ENCODE measurements at places on chromosomes 4 and X.

- no peak for DNase-seq
Measured at GRCh38 chrX:146186540-146186939, 368.9 kb downstream of the SLITRK2 start.

GRCh38 chrX:152878976-152879755, 18.7 kb upstream of the ZNF185 start:
- DNase-seq = no peak

DNA sequence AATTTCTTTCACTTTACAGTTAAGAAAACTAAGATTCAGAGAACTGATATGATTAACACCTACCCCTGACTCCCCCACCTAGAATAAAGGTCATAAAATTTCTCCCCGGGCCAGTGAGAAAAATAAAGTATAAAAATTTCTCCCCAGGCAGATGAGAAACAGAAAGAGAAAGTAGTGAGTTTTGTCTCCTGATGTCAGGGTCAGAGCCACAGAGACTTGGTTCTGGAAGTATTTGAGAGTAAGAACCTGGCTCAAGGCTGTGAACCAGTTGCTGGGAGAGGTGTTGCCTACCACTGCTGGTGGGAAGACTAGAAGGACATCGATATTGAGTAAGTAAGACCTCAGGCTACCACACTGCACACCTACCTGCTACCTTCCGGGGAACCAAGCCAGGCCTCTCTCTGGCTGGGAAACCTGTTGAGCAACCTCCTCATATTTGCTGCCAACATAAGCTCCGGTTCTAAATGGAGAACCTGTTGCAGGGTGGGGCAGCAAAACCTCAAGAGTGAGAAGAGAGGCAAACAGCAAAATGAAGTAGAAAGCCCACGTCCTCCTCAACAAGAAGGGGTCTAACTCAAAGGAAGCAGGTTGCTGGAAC, 104.2 kb upstream of the PUDP start:
- no peak for DNase-seq

DNA sequence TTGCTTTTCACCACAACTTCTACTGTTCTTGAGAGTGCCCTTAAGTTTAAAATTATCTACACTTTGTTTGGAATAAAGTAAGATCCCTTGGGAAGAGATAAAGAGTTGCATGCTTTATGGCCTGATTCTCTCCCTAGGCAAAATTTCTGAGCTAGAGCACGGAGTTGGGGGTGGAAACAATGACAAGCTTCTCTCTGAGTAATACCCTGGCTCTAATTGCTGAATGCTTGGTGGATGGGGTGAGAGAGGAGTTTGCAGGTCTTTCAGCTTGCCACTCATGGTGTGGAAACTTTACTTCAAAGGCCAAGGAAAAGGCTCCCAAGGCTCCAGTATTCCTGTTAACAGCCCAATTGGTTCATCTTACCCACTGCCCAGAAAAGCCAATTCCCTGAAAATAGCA, 26.1 kb upstream of the PRDM8 start:
- DNase-seq = no peak

- no peak for DNase-seq
Measured at GRCh38 chrX:14941301-14941700, 68.1 kb downstream of the MOSPD2 start.

DNA sequence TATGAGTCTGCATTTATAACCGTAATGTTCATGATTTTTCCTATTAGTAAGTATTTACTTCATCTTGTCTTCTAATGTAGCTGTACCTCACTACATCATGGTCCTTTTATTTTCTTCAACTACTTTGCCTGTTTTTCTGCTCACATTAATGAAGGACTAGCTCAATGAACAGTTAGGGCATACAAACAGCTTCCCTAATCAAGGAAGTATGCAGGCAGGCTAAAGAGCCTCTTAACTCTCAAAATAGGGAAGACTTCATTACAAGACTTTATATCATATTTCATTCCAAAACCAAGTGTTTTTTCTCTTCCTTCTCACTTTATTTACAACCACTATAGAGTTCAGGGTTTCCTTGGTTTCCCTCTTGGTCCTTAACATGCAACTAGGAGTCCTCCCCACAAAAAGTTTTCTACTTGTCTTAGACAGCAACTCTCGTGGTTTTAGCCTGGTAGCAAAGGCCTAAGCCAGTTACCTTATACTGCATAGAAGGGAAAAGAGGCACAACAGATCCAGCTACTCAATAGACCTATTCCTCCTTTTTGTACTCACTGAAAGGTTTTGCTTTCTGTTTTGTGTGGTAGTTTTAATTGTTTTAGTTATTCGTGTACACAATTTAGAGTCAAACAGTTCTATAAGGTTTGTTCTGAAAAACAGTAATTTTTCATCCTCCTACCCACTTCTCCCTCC, 40.8 kb downstream of the SMIM14 start:
- no peak for DNase-seq

- no peak for DNase-seq
Measured at GRCh38 chr4:15913631-15913970, 24.9 kb downstream of the FGFBP1 start.

- no peak for DNase-seq
Measured at GRCh38 chr4:183252959-183253358, 67.1 kb downstream of the CLDN22 start.

- no peak for DNase-seq
Measured at GRCh38 chr4:83392562-83392961, 57.9 kb upstream of the HPSE start.

DNA sequence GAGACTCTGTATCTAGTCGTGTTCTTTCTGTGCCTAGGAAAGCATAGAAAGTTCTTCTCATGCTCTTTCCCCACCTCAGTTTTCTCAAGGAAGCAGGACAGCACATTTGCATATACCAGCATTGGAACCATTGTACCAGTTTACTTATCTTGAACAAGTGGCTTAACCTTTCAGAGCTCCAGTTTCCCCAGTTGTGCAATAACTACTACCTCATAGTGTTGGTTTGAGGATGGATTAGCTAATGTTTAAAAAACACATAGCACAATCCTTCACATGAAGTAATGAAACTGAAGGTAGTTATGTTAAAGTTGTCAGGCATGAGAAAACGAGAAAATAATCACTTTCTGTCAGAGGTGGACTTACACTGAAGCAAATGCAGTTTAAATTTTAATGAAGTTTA, 92.2 kb upstream of the H2AZ1 start:
- no peak for DNase-seq

GRCh38 chrX:139448996-139449395, 81.5 kb upstream of the F9 start:
- no peak for DNase-seq

DNA sequence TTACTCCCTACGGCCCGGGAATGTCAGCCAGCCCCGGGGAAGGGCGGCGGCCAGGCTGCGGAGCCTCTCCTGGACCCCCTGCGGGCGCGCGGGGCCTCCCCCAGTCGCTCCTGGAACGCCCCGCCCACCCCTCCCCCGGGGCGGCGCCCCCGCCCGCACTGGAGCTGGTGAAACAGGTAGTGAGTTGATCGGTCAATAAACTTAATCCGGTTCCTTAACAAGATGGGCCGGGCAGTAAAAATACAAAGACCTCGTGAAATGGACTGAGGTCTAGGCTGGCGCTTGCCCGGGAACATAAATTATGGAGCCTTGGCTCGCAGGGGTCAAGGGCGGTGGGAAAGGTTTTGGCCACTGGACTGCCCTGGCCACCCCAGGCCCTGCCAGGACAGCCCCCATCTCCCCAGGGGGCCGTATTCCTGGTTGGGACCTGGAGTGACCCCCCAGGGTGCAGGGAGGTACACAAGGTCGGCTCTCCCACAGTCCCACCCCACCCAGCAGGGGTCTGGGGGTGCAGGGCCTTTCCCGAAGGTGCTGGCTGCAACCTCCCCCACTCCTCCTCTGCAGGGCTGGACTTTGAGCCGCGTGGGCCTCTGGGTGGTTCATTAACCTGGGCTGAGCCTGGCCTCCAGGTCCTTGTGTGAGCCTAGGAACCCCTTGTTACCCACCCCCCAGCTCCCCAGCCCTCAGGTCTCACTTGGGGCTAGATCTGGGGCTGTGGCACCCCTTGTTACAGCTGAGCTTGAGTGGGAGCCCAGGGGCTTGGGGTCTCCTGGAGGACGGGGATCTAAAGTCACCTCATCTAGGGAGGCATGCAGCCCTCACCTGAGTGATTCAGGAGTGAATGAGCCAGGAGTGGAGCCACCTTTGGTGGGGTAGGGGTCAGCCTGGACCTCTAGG, 2.5 kb downstream of the FGFR3 start:
- DNase-seq = no peak

DNA sequence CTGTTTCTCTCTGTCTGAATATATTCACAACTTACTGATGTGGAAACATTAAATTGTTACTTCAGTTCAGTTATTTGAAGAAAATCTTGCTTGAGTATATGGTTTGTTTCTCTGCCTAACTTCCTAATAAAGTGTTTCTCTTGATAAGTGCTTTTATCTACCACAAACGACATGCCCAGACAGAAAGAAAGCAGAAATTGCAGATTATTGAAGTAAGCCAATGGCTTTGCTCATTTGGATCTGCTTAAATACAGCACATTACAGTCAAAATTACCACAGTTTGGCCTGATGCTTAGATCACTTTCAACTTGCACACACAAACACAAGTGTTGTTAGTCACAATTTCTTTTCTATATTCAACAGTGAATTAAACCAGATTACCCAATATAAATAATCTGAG, 68.0 kb downstream of the ATOH1 start:
- no peak for DNase-seq

DNA sequence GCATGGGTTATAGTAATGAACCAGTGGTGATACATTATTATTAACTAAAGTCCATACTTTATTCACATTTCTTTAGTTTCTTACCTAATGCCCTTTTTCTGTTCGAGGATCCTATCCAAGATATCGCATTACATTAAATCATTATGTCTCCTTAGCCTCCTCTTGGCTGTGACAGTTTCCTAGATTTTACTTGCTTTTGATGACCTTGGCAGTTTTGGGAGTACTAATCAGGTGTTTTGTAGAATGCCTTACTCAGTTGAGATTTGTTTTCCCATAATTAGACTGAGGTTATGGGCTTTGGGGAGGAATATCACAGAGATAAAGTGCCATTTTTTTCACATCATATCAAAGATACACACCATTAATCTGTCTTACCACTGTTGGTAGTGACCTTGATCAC, 5.0 kb downstream of the KLHL5 start:
- DNase-seq = no peak

GRCh38 chr4:21879187-21879586, 69.4 kb downstream of the KCNIP4 start:
- no peak for DNase-seq

GRCh38 chrX:35919536-35920309, at the start of gene CFAP47:
Gene CFAP47 (plus strand): TSS chrX:35919734. CDS start chrX:35919800, 66 bp downstream.
- peak; percentile 54 for DNase-seq

DNA sequence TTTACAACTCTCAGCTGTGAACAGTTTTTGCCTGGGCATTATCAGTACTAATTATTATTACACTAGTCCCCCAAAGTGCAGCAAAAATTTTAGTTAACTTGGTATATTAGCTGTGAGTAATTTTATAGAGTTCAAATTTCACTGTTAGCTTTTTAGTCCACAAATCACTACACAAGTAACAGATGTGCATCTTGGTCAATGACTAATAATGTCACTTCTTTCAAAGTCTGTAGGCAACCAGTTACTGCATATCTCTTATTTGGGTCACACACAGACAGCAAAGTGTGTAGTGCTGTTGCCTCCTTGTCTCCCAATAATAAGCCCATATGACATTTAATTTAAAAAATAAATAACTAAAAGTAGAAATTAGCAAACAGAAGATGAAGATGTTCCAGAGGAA, 159.9 kb downstream of the SCFD2 start:
- no peak for DNase-seq

DNA sequence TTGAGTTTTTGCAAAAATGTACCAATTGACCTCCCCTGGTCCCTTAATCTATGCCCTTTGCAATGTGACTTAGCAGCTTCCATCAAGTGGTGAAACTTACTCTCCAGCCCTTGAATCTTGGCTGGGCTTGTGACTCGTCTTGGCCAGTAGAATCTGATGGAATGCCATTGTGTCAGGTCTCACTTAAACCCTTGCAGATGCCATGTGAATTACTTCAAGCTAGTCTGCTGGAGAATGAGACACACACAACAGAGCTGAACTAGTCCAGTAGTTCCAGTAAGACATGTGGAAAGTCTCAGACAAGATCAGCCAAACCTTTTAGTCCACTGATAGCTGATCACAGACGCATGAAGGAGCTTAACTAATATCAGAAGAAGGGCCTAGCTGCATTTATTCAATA, 567.8 kb upstream of the CPEB2 start:
- DNase-seq = no peak

- DNase-seq = no peak
Measured at GRCh38 chr4:577499-578450, 1.7 kb upstream of the TMEM271 start.

- DNase-seq = no peak
Measured at GRCh38 chrX:131066237-131066636, 8.1 kb downstream of the ARHGAP36 start.

GRCh38 chr4:41363384-41363981, 106.8 kb downstream of the UCHL1 start:
- no peak for DNase-seq

GRCh38 chrX:151336809-151337208, 60.2 kb upstream of the VMA21 start:
- DNase-seq = no peak
